SHP77 (cell line): ENCODE measurements at places on chromosomes 4 and X.

- no peak for DNase-seq
Measured at GRCh38 chrX:7083468-7084396, 63.8 kb upstream of the STS start.

- no peak for DNase-seq
Measured at GRCh38 chrX:27660878-27661277, 70.7 kb downstream of the DCAF8L2 start.

DNA sequence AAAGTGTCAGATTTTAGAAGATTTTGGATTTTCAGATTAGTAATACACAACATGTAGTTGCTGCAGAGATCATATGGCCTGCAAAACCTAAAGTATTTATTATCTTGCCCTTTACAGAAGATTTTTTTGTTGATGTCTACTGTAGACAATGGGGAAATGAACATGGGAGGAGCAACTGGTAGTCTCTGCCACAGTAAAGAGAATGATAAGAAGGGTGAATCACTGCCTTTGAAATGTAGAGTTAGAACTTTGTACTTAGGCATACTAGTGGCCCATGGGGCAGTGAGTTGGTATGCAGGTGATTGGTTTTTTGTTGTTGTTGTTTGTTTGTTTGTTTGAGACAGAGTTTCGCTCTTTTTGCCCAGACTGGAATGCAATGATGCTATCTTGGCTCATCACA is 50.1 kb downstream of the GAB1 start:
- DNase-seq = no peak

GRCh38 chr4:76779740-76780459 is 118.0 kb downstream of the SOWAHB start:
- peak; percentile 18 for DNase-seq

DNA sequence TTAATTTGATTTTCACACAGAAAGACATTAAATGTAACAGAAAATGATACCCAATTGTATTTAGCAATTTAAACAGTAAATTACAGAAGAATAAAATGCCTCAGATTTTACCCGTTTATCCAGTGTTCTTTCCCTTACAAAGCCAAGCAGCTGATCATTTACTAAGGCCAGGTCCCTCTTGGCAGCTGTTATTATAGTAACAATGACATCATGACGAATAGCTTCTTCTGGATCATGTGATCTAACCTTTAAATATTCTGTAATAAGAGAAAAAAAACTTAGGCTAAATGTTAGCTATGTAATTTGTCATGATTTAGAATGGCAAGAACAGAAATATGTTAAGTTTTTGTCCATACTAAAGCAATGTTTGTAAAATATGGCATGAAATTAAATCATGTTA is 69.4 kb downstream of the PDS5A start:
- DNase-seq = no peak

GRCh38 chrX:95291561-95291960 is 1393.1 kb upstream of the DIAPH2 start:
- DNase-seq = no peak

GRCh38 chr4:16663732-16664131 is 234.7 kb downstream of the LDB2 start:
- DNase-seq = no peak

DNA sequence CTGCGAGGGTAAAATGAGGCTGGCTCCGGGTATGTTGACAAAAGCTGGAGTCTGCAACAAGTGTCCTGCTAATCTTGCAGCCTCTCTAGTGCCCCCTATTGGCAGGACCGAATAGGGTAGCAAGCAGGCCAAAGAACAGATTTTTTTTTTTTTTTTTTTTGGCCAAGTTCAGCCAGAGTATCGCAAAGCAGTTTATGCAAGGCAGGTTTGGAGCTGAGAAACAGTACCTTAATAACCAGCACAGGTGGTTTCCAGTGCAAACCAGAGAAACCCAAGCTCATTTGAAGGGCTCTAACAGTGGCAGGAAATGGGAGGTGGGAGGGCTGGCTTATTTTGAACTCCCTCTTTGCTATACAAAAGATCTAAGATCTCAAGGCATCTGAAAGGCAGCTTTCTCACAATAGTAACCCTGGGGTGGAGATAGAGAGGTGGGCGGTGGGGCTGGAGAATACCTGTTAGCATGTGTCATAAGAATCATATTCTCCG is 38.2 kb upstream of the OCIAD2 start:
- DNase-seq = no peak

- DNase-seq = no peak
Measured at GRCh38 chrX:133535066-133535465, 119.8 kb upstream of the GPC4 start.

GRCh38 chrX:152600853-152601633 is 36.7 kb upstream of the GABRQ start:
- DNase-seq = no peak
